ENCODE measurements at places on chromosomes 4 and X. TPM values are rescaled to one million over a fixed set of nuclear protein-coding genes. Genes with fewer than 3 reads are reported as not detected.

MSX1 gene
- total RNA-seq: 0.62 TPM

DUX4 gene
- not detected for total RNA-seq

PLP1 gene
- 29.5 TPM for total RNA-seq

CTAG1B gene
- not detected for total RNA-seq

HPGD gene
- 3.6 TPM for total RNA-seq

CPE gene
- 10.9 TPM for total RNA-seq

SORBS2 gene
- 44.5 TPM for total RNA-seq

FAM133A gene
- 0.16 TPM for total RNA-seq

RADX gene
- 3.0 TPM for total RNA-seq

- peak; percentile 72 for DNase-seq
Measured at GRCh38 chr4:2462218-2462991, 6.5 kb upstream of the RNF4 start.

- DNase-seq: peak; percentile 41
Measured at GRCh38 chrX:48996969-48997368, 5.1 kb downstream of the GRIPAP1 start.

GRCh38 chr4:83516042-83516772 lies 19.7 kb upstream of the GPAT3 start:
- no peak for DNase-seq

DNA sequence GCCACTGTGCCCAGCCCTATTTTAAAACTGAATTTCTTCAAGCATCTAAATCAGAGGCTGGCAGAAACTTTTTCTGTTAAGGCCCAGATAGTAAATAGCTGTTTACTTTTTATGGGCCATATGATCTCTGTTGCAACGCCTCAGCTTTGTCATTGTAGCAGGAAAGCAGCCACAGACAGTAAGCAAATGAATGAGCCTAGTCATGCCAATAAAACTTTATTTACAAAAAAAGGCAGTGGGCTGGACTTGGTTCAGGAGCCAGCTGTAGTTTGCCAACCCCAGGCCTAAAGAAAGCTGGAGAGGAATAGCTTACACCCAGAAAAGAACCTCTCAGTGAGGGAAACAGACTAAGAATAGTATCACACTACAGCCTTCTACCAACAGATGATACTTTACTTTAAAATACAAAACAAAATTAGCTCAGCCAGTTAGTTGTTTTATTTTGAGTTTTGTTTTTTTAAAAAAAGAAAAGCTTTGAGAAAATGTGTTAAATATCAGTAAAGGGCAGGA lies 25.5 kb downstream of the CHST7 start:
- no peak for DNase-seq

DNA sequence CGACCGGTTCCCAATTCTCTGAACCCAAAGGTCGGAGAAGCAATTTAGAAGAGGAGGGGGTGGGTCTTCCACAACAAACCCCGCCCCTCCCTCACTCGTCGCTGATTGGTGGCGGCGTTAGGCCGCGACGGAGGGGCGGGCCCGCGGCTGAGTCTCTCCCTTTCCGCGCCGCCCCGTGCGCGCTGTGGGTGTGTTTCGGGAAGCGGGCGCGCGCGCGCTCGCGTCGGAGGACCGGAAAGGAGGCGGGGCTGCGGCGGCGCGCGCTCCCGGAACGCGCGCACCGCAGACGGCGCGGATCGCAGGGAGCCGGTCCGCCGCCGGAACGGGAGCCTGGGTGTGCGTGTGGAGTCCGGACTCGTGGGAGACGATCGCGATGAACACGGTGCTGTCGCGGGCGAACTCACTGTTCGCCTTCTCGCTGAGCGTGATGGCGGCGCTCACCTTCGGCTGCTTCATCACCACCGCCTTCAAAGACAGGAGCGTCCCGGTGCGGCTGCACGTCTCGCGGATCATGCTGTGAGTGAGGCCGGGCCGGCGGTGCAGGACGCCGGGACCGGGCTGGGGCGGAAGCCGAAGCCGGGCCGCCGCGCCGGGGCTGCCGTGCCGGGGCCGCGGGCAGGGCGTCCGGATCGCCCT lies at the start of gene SPCS3:
Gene SPCS3, plus strand, starts transcription at position 263 of the 636 bp plus-strand sequence. Its CDS starts 111 bp downstream, at position 374.
- peak; percentile 95 for DNase-seq

- no peak for DNase-seq
Measured at GRCh38 chr4:106017975-106018374, 122.7 kb downstream of the NPNT start.

- DNase-seq: no peak
Measured at GRCh38 chrX:74270393-74270792, 33.6 kb upstream of the ZCCHC13 start.

DNA sequence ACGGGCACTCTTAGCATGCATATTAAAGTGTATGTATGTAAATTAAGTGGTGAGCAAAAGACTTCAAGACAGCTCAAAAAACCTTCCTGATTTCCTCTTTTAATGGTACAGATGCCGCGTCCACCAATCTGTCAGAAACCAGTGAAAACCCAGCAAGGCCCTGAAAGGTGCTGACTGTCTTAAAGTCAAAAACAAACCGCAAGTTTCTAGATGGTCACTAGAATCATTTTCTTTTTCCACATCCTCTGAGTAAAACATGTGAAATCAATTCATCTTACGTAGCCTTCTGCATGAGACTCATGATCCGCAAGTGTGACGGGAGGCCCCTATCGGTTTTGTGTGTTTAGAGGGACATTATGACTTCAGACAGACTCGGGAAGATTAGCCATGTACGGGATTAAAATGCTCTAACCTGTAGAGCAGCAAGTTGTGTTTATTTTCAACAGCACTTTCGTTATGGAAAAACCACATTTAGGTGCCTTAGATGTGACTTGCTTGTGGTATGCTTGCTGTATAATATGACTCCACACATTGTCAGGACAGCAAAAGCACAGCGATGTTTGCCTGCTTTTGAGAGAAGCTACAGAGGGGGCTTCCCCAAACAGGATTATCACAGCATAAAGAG lies 88.2 kb upstream of the STS start:
- no peak for DNase-seq

DNA sequence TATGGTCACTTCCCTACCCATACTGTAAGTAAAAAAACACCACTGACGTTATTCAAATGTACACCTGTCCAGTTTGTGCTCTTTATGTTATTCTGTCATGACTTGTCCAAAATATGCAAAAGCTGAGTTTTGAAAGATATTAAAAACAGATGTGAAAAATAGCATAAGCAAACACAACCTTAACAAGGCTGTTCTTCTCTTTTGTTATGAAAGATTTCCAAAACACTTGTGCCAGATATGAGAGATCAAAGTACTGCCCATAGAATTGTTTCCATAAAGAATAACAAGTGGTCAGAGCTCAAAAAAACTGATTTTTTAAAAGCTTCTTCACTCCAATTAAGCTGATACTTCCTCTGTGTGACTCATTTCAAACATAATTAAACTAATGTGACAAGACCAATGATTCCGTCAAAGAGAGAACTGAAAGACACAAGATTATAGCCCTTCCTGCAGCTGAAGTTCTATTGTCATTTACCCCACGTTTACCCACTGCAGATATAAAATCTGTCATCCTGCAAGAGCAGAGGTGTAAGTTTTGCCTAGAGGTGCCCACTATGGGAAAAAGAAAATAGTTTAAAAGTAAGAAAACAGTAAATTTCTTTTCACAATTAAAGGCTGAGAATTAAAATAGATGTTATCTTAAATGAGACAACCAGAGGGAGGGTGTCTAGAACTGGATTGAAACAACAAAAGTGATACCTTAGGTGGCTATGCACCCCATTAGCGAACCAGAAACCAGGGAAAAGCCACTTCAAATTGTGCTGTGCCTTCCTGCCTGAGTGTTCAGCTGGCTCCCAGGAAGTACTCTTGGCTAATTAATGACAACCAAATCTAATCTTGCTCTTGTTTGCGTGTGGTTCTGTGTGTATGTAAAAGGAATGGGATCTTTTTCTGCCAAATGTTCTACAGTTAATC lies 30.1 kb downstream of the RASSF6 start:
- DNase-seq: no peak

GRCh38 chr4:156800463-156800862 lies 171.1 kb downstream of the PDGFC start:
- DNase-seq: no peak

- DNase-seq: no peak
Measured at GRCh38 chr4:3421470-3421869, 20.3 kb upstream of the HGFAC start.

DNA sequence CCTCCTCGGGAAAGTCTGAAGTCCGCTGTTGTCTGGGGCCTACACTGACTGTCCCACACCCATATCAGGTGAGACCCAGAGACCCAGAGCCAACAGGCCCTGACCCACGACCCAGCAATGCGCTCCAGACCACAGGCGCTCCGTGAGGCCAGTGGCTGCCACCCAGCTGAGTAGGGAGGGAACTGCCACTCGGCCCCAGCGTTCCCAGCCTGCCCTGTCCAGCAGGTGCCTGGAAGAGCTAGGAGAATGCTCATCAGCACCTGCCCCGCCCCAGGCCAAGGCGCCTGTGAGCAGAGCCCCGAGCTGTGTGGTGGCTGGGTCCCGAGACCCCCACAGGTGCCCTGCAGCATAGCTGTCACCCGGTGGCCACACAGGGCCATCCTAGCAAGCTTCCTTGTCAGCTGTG lies 2.7 kb downstream of the SPON2 start:
- DNase-seq: no peak

GRCh38 chr4:99652596-99653436 lies 4.8 kb downstream of the C4orf54 start:
- DNase-seq: no peak

DNA sequence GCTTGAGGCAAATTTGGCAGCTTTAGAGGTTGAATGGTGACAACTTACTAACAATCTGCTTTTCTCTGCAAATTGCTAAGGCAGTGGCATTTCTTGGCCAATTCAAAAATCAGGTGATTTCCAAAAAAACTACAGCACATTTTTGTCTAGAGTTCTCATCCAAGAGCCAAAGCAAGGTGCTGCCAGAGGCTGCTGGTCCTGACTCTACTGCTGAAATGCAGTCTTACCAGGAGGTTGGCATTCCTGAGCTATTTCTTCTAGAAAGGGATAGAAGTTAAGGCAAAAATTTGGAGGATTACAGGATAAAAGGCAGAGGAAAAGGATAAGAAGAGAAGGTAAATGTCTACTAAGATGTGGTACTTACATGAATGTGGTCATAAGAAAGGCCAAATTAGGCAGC lies 75.6 kb downstream of the COX18 start:
- no peak for DNase-seq

DNA sequence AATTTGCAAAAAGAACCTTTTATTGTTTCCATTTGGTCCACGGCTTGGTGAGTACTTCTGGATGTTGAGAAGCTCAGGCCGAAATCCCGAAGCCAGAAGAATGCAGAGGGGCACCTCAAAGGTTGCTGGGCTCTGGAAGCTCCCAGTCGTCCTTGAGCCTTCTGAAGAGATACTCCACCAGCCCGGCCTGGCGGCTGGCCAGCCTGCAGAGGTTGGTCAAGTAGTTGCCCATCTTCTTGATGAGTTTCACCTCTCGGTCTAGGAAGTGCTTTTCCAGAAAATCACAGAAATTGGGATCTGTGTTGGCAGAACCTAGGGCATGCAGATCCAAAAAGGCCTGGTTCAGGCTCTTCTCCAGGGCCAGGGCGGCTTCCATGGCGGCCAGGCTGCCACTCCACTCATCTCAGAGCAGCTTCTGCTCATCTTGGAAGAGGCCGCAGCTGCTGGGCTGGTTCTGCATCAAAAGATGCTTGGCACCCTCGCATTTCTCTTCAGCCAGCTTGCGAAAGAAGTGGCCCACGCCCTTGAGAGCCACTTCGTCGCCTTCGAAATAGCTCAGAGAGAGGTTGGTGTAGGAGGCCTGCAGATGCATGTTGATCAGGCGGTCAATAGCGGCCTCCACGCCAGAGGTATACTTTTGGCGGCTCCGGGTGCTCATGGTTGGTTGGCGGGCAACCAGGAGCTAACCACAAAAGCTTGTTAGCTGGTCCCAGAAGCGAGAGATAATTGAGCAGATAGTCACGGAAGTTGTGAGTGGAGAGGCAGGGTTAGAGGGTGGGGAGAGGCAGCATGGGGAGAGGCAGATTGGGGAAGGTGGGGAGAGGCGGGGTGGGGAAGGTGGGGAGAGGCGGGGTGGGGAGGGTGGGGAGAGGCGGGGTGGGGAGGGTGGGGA lies 76.5 kb upstream of the TSPAN7 start:
- DNase-seq: no peak

GRCh38 chr4:21948347-21949072 lies at the start of gene KCNIP4:
TSS of gene KCNIP4 (minus strand) at chr4:21948772.
- DNase-seq: peak; percentile 59

- DNase-seq: peak; percentile 67
Measured at GRCh38 chr4:108117418-108118182, 51.1 kb downstream of the LEF1 start.

GRCh38 chr4:34964613-34965012 lies 1279.7 kb downstream of the ARAP2 start:
- DNase-seq: no peak

DNA sequence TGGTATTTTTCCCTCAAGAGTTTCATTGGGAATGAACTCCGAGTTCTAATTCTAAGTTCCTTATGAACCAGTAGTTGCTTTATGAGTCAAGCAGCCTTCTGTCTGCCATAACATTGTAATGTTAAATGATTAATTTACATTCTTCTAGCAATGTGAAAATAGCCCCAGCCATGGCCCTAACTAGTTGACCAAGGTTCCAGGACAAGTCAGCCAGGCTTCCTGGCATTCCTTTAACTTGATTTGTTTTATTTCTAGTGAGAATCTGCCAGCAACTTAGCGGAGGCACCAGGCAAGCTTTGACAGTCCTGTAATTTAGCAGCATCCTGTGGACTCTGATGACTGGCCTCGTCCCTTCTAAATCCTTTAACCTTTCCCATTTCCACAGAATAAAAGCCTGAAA lies 69.0 kb downstream of the GLRA2 start:
- DNase-seq: no peak

- DNase-seq: no peak
Measured at GRCh38 chr4:166311169-166311568, 438.1 kb downstream of the TLL1 start.

DNA sequence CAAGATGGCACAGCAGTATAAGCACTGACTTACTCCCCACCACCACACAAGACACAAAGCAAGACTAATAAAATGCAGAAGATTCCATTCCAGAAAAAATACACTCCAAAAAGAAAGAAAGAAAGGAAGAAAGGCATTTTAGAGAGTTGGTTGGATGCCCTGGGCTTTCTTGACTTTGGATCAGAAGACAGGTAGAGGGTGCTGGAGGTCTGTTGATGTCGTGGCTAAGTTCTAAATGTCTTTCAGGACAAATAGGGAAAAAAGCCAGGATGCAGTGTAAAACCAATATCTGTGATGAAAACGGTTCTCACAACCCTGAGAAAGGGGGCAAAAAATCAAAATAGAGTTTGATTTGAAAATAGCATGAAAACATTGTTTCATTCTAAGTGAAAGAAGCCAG lies 555.2 kb upstream of the PRKX start:
- DNase-seq: peak; percentile 10

- DNase-seq: no peak
Measured at GRCh38 chrX:80537096-80537495, 116.8 kb downstream of the TENT5D start.

Data from WTC11 (cell line).